ENCODE measurements at places on chromosomes 12 and 14.

DNA sequence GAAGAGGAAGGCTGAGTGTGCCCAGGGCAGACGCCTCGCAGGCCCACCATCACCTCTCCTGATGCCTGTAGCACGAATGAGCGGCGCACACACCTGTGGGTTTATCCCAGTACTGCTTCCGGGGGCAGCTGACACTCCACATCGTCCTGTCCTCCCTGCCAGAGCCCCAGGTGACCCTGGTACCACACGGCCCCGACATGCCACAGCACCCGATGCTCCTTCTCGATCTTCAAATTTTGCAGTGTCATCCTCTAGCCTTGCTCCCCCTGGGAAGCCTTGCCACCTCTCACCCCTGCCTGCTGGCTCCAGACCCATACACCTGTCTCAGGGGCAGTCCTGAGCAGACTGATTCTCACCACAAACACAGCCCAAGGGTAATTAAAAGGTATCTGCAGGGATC lies 40.6 kb downstream of the ANO2 start:
- no peak for DNase-seq

DNA sequence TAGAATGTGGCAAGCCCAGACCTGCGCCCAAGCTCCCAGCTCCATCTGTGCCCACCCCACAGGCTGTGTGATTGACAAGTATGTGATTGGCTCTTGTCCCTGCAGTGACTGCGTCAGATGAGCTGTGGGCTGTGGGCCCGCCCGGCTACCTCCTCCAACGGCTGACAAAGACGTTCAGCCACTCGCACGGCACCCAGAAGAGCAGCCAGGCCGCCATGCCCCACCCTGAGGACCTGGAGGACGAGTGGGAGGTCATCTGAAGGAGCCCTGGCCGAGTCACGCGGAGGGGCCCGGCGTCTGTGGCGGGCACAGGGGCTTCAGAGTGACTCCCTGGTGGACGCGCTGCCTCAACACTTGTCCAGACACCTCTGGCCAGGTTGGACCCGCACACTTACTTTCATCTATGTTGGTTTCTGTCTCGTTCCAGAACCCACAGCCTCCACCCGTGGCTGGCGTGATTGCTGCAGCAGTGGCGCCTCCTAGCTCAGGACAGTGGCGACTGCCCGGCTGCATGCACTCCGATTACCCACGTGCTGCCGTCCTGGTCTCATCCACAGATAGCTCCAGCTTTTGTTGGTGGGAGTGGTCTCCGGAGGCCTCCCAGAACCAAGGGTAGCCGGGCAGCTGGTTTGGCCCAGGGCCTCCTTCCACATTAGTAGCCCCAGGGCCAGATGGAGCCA lies 11.4 kb downstream of the ANKRD9 start:
- DNase-seq: no peak

DNA sequence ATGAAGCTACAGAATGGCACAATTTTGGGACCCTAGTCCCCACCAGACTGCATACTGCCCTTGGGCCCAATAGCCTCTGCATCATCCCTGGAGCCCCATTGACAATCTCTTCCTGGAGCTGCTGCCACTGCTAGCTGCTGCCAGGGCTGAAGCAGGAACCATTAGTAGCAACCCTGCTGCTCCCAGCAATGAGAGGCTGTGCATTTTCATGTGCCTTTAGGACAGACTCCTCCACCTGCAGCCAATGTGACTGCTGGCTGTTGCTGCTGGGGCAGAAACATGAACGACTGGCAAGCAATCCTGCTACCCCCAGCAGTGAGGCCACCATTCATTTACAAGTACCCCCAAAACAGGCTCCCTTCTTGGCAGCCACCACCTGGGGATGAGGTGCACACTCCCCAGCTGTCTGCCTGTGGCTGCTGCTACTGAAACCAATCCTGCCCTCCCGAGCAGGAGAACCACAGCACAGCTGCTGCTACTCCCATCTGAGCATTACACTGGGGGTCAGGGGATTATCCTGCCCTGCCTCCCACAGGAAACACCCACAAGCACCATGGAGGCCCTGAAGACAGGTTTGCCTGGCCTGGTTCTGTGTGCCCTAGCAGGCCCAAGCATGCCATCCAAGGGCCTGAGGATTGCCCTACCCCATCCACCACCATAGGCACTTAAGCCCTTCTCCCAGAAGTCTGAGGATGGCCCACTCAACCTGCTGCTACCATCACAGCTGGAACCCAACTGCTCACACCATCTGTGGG lies 181.0 kb downstream of the MYRFL start:
- DNase-seq: no peak

GRCh38 chr14:90277581-90278198 lies 21.3 kb downstream of the PSMC1 start:
- no peak for DNase-seq

GRCh38 chr12:85157035-85157603 lies 121.0 kb downstream of the LRRIQ1 start:
- no peak for DNase-seq

- DNase-seq: peak; percentile 95
Measured at GRCh38 chr12:104535369-104535768, 78.6 kb downstream of the CHST11 start.

DNA sequence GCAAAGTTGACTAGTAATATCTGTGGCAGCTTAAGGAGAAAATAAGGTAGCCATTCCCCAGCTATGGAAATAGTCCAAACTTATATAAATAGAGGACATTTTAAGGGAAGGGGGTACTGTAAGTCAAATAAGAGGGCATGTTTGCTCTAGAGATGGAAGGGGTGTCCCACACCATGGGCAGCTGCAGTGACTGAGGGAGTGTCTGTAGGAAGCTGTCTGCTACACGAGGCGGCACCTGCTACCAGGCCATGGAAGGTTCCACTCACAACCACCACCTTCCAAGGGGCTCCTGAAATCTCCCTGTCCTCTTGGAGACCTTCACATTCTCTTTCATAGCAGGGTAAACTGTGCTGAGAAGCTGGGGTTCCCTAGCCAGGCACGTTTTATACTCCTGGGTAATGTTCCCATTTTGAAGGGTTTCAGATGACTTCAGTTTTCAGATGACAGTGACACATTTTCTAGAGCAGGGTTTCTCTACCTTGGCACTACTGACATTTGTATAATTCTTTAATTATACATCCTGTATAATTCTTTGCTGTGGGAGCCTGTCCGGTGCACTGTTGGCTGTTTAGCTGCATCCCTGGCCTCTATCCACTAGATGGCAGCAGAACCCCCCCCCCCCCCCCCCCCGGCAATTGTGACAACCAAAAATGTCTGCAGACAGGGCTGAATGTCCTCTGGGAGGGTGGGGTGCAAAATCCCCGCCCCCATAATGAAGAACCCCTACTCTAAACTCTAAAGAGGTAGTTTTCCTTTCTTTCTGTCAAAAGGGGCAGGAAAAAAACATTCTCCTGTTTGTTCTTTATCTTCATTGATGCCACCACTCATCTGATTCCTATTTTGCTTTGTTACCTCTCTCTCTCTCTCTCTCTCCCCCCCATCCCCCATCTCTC lies 11.6 kb upstream of the SMCO2 start:
- peak; percentile 14 for DNase-seq

GRCh38 chr12:87661786-87662377 lies 367.3 kb downstream of the C12orf50 start:
- no peak for DNase-seq

- DNase-seq: no peak
Measured at GRCh38 chr12:29187756-29188155, 38.7 kb downstream of the FAR2 start.

DNA sequence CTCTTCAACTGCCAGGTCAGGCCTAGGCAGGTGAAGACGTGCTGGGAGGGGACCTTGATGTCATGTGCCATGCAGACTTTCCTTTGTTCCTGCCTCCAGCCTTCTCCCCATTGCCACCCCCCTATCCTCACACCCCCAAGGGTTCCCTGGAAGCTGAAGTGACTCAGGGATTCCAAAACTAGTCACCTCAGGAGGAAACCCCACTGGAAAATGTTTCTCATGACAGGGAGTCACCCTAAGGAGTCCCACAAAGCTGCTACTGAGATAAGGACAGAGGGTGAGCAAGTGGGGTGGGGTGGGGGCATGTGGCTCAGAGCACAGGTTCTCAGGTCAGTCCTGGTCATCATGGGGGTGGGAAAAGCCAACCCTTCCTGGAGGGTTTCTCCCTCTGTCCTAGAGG lies 2.4 kb upstream of the IL25 start:
- no peak for DNase-seq

GRCh38 chr12:130645751-130646150 lies 70.3 kb downstream of the RIMBP2 start:
- no peak for DNase-seq

DNA sequence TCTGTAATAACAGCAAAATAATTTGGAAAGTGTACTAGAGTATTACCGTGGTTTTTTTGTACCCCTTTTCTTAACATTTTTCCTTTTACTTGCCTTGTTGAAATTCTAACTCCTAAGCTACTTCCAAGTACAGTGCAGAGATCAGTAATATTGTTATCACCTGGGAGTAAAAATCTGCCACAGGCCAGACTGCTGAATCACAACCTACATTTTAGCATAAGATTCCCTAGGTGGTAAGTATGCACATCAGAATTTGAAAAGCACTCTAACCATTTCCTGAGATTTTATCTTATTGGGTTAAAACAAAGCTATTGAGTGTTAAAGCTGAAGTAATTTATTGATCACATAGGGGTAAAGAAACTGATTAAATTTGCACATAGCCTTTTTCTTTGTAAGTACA lies 55.2 kb upstream of the KCNH3 start:
- DNase-seq: peak; percentile 8
